Muscle of leg (tissue), 16 donors: ENCODE measurements at places on chromosomes 12 and 14.
A peak's percentile ranks its signal among the peaks of the same experiment; 100 is the strongest.

GRCh38 chr12:90360300-90360699 lies 594.7 kb downstream of the CCER1 start:
- DNase-seq: no peak

GRCh38 chr12:54423816-54424150 lies 4.7 kb upstream of the ITGA5 start:
- DNase-seq: no peak

DNA sequence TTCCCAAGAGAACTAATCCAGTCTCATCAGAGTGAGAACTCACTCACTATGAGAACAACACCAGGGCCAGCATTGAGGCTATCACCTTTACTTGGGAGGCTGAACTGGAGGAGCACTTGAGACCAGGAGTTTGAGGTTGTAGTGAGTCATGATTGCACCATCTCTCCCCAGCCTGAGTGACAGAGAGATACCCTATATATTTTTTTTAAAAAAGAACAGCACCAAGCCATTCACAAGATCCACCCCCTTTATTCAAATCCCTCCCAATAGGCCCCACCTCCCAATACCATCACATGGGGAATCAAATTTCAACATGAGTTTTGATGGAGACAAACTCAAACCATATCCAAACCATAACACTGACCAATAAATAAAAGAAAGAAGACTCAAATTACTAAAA lies 3.7 kb upstream of the TMX1 start:
- DNase-seq: no peak

DNA sequence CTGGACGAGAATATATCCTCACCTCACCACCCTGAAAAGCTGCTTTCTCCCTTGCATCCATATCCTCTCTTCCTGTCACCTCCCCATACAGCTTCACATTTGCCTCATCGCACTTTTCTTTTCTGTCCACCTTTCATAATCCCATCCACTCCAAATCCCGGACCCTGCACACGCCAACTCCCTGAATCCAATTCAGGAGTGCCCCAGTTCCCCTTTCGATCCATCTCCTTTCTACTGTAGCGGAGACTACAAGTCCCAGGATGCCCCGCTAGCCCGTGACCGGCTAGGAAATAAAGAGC lies 2.5 kb downstream of the TMEM253 start:
- no peak for DNase-seq

- no peak for DNase-seq
These were observed 204.0 kb downstream of the AACS start for GRCh38 chr12:125269276-125269675.

- peak; percentile 96 for DNase-seq
These were observed 30.7 kb downstream of the PXN start for GRCh38 chr12:120234643-120235368.

GRCh38 chr12:5076761-5077160 lies 33.1 kb downstream of the KCNA5 start:
- no peak for DNase-seq

GRCh38 chr12:12338527-12339168 lies 11.4 kb downstream of the MANSC1 start:
- no peak for DNase-seq

DNA sequence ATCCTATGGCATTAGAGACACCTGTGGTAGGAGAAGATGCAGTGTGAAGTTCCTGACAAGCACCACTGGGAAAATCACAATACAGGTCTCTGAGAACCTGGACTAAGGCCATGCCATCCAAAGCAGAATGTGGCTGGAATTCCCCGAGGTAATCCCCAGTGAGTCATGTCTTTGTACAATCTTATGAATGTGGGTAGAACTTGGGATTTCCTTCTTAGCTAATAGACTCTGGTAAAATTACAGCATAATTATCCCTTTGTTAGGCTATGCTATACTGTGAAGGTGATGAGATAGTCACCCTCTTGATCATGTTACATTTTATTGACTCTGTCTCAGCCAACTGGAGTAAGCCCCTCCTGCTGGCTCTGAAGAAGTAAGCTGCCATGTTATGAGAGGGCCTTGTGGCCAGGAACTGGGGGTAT lies 224.3 kb upstream of the DCN start:
- DNase-seq: no peak

- DNase-seq: peak; percentile 33
These were observed 949.9 kb downstream of the LRFN5 start for GRCh38 chr14:42556551-42556950.

- DNase-seq: no peak
These were observed 103.2 kb upstream of the EIF5 start for GRCh38 chr14:103230658-103231334.

DNA sequence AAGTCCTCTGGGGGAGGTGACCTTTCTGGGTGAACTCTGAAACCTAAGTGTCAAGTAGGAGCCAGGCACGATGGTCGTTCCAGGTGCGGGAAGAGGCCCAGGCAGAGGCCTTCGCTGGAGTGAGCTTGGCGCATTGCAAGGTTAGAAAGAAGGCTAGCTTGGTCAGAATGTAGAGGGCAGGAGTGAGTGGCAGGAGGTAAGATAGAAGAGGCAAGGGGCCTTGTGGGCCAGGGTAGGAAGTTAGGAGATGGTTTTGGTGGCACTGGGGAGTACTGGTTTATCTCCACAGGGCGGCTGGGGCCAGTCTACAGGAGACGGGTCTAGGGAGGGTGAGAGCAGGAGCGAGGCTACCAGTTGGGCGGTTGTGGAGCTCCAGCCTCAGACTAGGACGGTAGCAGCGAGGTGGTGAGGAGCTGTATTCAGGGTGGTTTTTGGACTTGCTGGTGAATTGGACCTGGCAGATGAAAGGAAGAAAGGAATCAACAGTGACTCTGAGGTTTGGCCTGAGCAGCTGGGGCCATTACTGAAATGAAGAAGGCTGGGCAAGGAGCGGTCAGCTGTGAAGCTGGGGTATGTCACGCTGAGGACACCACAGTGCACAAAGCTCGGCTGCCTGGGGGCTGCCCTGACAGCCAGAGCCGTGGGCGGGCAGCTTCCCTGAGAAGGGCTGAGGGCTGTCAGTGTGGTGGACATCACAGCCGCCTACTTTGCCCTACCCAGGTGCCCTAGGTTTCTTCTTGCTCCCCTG lies 9.0 kb downstream of the MLXIP start:
- DNase-seq: no peak

DNA sequence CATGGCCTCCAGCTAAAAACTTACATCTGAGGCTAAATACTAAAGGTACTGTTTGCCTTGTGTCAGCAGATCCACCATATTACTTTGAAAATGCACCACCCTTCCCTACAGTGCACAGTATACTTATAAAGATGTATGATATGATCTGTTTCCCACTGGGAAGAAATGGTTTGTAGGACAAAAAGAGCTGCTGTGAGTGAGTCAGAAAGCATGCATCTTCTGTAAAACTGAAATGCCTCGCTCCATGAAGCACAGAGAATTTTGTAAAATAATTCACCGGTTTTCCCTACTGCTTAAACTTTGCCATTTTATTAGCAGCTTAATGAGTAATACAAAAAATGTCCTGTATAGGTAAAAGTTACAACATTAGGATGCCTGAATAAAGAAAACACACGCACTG lies 68.8 kb downstream of the MDGA2 start:
- DNase-seq: no peak

- DNase-seq: peak; percentile 69
These were observed 64.3 kb upstream of the DIO3 start for GRCh38 chr14:101496776-101497683.

- no peak for DNase-seq
These were observed 16.2 kb downstream of the AACS start for GRCh38 chr12:125081427-125081826.

DNA sequence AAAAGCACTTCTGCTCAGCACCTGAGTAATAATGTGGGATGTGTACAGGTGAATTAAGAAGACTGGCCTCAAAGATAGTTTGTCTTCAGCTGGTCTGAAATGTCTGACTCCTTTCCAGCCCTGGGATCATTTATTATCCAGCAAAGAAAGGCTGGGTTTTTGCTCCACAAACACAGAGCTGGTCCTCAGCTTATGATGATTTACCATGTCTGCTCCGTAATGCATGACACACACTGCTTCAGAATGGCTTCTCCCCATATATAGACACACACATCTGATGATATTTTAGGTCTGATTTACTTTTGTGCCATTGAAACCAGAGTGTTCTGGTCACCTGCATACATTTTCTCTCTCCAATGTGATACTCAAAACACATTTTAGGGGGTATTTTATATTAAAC lies 225.0 kb downstream of the SLC25A21 start:
- no peak for DNase-seq

GRCh38 chr14:99628887-99629618 lies 15.9 kb upstream of the HHIPL1 start:
- DNase-seq: peak; percentile 71

- peak; percentile 32 for DNase-seq
These were observed 10.4 kb upstream of the OSBPL8 start for GRCh38 chr12:76569685-76570604.

DNA sequence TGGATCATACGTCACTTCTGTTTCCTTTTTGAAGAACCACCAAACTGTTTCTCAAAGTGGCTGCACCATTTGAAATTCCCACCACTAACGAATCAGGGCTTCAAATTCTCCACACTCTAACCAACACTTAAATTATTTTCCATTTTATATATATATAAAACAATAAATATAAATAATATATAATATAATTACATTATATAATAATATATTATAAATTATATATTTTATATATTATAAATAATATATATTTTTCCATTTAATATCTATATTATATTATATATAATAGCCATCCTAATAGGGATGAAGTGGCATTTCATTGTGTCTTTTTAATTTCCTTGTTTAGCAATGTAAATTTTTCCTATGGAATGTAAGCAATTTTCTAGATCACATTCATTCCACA lies 24.6 kb upstream of the CIT start:
- no peak for DNase-seq

- DNase-seq: peak; percentile 28
These were observed 508 bp upstream of the KCNH5 start for GRCh38 chr14:63045612-63046320.

GRCh38 chr12:30719060-30719459 lies 23.4 kb upstream of the IPO8 start:
- DNase-seq: peak; percentile 11

DNA sequence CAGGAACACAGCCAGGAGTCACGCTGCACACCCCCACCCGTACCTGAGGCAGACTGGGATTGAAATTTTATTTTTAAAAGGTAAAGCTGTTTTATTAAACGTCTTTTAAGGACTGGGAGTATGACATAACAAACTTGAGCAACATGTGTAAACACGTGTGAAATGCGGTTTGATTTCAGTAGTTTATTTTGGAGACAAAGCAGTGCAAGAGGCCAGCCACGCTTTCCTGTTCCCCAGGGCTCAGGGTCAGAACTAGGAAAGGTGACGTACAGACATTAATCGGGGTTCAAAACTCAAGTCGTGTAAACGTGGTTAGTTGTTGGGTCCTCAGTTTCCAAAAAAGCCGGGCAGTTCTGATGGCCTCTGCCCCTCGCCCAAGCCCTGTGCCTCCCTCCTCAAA lies 16.7 kb downstream of the CHGA start:
- DNase-seq: no peak

DNA sequence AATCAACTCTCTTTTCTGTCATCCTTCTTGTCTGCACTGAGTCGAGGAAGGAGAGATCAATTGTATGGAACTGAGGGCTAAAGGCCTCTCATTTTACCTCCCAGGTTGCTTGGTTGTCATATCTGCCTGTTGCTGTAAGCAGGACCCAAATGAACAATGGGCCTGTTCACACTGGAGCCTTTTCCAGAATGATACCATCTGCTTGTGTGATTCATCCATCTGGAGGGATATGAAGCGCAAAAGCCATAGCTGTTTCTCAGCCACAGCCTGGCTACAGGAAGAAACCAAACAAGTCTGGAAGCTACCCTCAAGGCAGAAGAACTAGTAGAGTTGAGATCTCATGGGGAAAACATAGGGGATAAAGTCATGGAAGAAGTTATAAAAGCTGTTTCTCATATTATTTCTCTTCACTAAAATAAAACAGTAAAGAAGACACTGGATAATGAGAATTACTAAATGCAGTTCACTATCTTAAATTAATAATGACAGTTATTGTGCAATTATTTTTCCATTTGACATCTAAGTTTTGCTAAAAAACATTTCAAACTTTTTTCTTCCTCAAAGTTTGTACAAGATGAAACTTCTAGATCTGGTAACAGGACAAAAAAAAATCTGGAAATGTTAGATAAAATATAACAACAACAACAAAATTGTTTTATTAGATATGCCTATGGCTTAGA lies 106.3 kb downstream of the SPTSSA start:
- DNase-seq: no peak

DNA sequence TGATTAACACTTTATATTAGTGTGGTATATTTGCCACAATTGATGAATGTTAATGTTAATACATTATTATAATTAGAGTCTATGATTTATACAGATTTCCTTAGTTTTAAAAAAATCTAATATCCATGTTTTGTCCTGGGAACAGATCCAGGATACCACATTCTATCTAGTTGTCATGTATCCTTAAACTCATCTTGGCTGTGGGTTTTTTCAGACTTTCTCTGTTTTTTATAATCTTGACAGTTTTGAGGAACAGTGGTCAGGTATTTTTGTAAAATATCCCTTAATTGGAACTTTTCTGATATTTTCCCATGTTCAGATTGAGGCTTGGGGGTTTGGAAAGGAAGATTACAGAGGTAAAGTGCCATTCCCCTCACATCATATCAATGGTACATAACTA lies 104.1 kb downstream of the LMNTD1 start:
- DNase-seq: no peak

DNA sequence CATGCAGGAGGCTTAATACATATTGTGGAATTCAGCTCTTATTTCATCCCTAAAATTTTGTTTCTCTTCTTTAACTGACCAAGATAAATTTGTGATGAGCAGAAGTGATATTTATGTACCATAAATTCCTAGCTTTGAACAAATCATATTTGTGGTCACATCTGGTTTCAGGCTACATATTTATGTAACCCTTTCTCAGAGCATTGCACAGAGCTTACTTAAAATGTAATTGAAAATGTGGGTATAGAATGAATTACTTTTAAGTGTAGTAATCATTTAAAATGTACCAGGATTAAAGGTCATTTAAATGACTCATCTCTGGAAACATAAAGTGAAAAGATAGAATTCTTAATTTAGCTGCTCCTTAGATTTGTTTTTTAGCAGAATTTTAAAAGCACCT lies 129.9 kb upstream of the FRMD6 start:
- DNase-seq: no peak

DNA sequence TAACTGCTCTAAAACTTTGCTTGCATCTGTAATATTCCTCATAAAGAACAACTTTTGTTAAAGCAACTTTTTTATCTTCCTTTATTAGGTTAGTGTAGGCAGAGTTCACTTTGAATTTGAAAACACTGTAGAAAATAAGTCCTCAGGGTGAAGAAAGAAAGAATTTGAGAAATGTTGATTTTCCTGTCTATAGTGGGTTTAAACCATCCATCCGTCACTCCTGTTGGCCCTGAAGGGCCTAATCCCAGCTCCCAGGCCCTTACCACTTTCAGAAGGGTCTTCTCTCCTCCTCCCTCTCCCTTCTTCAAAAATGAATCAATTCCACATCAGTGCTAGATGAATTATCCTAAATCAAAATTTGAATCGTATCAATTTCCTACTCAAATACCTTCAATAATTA lies 4.9 kb upstream of the SLC2A3 start:
- no peak for DNase-seq
